ENCODE measurements at places on chromosomes 1 and 21.

GRCh38 chr21:17436626-17437111 is 76.2 kb upstream of the CXADR start:
- DNase-seq: no peak

GRCh38 chr1:162029157-162029556 is 5.5 kb upstream of the OLFML2B start:
- no peak for DNase-seq

GRCh38 chr1:51444096-51444495 is 75.0 kb downstream of the EPS15 start:
- DNase-seq: no peak

DNA sequence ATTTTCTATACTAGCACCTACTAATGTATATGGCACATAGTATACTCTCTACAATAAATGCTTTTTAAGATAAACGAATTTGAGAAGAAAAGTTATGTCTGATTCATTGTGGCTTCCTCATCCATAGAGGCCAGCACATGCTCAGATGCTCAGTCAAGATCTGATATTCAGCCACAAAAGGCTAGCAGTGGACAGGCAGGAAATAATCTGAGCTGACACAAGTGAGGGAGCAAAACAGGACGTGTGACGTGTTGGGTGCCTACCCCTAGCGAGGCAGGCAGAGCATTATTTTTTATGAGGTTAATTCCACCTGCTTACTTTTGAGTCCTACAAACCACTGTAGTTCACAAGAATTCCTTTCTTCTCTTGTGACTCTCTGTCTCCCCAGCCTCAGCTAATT is 550.9 kb downstream of the SMYD3 start:
- peak; percentile 30 for DNase-seq

GRCh38 chr1:224755586-224755985 is 139.5 kb downstream of the CNIH3 start:
- DNase-seq: no peak

GRCh38 chr21:25296252-25296651 is 311.0 kb downstream of the MRPL39 start:
- no peak for DNase-seq

- no peak for DNase-seq
Observed at GRCh38 chr1:200963076-200963475, 60.4 kb downstream of the KIF21B start.

DNA sequence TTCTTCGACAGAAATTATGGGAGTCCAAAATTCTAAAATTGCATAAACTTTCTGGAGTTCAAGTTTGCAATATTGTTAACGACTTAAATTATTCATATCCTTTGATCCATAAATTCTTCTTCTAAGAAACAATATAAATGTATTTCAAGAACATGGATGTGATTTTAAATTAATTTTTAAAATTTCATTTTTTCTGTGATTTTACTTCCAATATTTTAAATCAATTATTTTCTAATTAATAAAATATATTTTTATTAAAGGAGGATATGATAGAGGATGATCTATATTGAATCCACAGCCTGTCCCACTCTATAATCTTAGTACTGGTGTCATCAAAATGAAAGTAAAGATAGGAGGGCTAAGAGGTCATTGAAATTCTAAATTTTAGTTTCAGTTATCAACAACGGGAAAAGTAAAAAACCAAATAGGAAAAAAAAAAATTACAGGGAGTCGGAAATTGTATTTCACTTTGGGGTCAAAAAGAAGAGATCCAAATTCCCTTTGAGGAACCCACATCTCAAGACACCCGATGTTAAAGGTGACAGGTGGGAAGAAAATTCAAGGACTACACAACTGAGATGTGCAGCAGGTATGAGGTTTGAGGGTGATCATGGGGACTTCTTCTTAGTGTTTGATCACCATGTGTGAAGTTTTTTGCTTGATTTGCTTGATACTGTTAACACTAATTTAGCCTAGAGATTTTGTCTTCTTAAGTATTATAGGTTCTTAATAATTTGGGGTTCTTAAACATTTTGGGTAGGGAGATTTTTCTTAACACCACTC is 154.8 kb upstream of the RGS18 start:
- DNase-seq: no peak

GRCh38 chr1:19844731-19845495 is 29.8 kb upstream of the RNF186 start:
- no peak for DNase-seq

- DNase-seq: no peak
Observed at GRCh38 chr1:40308036-40308727, 8.9 kb downstream of the COL9A2 start.

DNA sequence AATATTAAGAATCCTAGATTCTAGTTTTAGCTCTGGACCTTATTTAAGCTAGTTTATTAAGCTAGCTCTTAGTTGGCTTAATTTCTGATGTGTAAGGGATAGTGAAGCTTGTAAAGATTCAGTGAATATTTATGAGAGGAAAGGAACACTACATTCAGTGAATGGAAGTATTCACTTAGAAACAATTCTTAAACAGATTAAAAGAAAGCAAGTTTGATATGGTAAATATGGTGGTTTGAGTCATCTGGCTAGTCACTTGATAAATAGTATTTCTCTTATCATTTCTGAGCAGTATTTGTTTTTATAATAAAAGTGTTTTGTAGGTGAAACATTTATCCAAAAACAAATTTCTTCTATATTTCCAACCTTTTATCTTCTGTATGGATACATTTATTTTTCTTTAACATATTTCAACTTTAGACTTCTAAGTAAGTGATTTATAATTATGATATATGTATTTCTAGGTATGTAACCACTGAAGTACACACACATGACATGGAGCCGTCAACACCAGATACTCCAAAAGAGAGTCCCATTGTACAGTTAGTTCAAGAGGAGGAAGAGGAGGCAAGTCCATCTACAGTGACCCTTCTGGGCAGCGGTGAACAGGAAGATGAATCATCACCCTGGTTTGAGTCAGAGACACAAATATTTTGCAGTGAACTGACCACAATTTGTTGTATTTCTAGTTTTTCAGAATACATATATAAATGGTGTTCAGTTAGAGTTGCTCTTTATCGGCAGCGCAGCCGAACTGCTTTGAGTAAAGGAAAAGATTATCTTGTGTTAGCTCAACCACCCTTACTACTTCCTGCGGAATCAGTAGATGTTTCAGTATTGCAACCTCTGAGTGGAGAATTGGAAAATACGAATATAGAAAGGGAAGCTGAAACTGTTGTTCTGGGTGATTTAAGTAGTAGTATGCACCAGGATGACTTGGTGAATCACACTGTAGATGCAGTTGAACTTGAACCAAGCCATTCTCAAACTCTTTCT is 55.6 kb downstream of the SUCO start:
- peak; percentile 89 for DNase-seq

DNA sequence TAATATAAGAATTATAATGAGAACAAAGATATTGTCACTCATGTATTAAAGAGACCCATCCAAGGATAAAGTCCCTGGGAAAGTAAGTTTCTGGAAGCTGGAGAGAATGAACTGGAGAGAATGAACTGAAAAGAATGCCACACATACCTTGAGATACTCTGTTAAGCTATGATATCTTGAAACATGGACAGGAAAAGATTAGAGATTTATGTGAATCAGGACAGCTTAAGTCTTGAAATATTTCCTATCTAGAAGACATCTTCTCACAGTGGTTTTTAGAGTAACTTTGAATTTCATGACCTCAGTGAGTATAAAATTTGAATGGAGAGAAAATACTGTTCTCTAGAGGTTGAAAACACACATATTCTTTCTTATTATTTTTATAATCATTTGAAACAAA is 201.3 kb upstream of the HMCN1 start:
- DNase-seq: no peak

- no peak for DNase-seq
Observed at GRCh38 chr1:1098681-1099421, 17.0 kb downstream of the C1orf159 start.

- DNase-seq: no peak
Observed at GRCh38 chr1:98280049-98280448, 359.2 kb upstream of the DPYD start.

DNA sequence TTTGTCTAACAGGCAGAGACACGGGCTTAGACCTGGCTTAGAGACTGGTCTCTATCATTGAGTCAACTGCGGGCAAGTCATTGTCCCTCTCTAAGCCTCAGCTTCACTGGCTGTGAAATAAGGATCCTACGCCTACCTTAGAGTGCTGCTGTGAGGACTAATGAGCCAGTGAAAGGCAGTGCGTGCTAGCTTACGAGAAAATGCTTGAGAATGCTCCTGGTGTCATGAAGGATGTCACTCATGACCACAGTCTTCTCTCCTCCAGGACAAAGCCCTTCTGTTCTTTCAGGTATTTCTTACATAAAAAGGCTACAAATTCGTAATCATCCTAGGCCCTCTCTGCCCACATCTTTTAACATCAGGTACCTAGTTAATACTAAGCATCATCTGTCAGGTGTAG is 16.5 kb upstream of the A3GALT2 start:
- DNase-seq: no peak

DNA sequence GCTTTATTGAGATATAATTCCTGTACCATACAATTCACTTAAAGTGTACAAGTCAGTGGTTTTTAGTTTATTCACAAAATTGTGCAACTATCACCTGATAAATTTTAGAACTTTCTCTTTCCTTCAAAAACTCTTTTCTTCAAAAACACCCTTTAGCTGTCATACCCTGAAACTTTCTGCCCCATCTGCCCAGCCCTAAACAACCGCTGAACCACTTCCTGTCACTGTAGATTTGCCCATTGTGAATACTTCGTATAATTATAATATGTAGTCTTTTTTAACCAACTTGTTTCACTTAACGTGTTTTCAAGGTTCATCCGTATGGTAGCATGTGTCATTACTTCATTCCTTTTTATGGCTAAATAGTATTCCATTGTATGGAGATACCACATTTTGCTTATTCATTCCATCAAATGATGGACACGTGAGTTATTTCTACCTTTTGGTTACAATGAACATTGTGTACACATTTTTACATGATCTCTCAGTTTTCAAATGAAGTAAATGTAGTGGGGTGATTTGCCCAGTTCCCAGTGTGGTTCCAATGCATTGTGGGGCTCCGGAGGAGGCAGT is 37.9 kb downstream of the WNT4 start:
- no peak for DNase-seq

DNA sequence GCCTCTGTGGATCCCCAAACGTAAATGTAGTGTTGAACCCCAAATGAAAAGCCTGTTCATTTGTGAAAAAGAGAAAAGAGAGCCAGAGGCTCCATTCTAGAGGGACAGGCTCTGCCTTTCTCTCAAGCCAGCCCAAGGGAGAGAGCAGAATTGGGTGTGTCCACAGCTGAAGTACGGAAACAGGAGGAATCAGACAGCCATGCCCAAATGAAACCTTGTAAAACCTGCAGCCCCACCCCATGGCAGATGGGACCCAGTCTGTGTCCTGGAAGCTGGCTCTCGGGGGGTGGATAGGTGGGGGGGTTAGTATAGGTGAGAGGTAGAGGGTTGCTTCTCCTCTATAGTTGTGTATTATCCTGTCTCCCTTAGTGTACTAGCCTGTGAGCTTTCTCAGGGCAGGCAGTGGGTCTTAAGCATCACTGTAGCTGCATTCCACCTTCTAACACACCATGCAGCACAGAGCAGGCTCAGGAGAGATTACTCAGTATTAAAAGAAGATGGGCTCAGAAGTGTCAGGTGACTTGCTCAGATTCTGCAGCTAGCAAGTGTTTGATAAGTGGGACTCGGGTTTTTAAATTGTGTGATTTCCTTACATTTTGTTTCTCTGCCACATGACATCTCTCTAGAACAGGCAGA is 67.4 kb upstream of the SIPA1L2 start:
- DNase-seq: no peak

DNA sequence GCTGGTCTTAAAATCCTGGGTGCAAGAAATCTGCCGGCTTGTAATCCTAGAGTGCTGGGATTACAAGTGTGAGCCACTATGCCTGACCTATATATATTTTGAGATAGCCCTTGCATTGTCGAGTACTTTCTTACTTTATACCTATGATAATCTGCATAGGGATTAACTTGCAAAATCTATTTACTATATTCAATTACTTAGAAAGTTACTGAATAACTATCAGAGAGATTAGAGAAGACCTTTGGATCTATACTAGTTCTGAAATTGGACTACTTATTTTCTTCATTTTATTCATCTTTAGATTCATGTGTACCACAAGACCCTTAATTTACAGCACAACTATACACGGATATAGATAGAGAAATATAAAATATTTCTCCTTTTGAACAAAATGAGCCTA is 1766.0 kb downstream of the NCAM2 start:
- no peak for DNase-seq

DNA sequence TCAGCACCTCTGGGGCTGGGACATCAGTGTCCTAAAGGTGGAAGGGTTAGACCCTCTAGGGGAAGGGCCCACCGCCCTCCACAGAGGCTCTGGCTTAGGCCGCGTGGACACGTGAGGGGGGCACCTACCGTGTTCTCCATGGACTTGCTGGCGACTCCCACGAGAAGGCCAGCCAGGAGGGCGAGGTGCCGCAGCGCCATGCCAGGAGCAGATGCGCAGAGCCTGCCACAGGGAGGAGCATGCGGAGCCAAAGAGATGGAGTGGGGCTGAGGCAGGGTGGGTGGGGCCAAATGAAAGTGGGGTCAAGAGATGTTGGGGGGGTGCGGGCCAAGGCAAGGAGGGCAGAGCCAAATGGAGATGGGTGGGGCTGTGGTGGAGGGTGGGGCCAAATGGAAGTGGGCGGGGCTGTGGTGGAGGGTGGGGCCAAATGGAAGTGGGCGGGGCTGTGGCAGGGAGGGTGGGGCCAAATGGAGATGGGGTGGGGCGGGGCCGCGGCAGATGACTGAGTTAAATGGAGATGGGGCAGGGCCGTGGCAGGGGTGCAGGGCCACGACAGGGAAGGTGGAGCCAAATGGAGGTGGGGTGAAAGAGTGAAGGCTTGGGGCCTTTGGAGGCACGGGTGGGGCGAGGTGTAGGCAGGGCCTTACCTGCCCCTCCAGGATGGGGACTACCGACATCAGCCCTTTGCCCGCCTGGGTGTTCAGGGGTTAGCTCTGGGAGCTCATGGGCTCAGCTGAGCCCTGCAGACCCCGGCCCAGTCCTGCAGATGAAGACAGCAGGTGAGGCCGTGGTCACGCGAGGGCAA is 17.4 kb upstream of the RNF223 start:
- no peak for DNase-seq

GRCh38 chr1:41647221-41648135 is 163.0 kb upstream of the EDN2 start:
- DNase-seq: no peak

DNA sequence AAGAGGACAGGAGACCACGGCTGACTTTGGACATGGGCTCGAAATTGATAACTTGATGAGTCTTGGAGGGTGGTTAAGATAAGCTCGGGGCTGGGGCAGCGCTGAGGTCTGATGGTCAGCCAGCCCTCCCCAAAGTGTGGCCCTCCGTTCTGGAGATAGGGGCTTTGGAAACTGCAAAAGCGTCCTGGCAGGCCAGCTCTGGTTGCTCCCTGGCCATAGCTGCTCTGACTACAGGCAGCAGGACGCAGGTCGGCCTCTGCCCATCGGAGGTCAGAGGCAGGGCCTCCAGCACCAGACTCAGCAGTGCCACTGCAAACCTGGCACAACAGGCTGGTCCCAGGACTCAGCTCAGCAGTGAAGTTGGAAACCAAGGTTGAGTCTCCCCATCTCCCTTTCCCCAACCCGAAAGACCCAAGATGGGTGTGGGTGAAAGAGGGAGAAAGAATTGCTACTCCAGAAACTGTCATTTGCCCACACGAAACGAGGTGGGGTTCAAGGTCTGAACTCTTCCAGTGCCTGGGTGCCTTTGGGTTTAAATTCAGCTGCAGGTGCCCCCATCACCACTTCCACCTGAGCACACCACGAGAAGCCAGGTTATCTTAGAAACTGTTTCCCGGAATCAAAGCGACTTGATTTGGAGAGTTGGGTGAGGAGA is 4.8 kb downstream of the SIM2 start:
- DNase-seq: no peak

GRCh38 chr1:176847052-176847451 is 317.5 kb downstream of the ASTN1 start:
- DNase-seq: no peak

GRCh38 chr1:220775240-220775853 is 11.4 kb upstream of the MTARC1 start:
- DNase-seq: peak; percentile 42
